ENCODE measurements at places on chromosomes 16 and 17. TPM values are rescaled to one million over a fixed set of nuclear protein-coding genes. Genes with fewer than 3 reads are reported as not detected.

DNA sequence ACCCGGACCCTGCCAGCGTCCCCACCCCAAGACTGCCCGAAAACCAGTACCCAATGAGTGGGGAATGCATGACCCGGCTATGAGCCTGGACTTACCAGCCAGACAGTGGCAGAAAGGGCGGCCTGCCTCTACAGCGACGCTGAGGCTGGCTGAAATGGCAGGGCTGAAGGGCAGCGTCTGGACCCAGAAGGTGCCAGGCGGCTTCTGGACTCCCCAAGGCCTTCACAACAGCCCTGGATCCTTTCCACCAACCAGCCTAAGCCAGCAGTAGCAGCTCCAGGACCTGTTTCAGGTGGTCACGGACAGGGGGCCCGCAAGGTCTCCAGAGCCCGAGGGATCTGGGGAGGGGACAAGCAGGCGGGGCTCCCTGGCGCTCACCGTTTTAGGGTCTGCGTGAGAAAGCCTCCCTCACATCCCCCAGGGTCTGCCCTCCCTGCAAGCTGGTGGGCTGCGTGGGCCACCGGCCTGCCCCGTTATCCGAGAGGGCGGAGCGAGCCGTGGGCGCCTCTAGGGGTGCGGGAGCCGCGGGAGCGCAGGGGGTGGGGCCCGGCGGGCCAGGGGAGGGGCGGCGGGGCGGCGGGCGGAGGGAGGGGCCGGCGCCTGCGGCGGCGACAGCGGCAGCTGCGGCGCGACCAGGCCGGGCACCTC lies at the start of gene RIPOR1:
TSS of gene RIPOR1 (plus strand) at position 608 of the 648 bp plus-strand sequence. CDS start 9,618 bp downstream, outside the sequence.
- H3K36me3 ChIP-seq = no peaks in the 10 kb centered on the region
- DNase-seq = peak; percentile 65
- peaks cover 25% of the 10 kb centered on the region for H3K27me3 ChIP-seq
- peaks cover 19% of the 10 kb centered on the region for H3K4me1 ChIP-seq
- H3K4me3 ChIP-seq = peak within 1 kb of the TSS; percentile 84

- H3K27me3 ChIP-seq = no peaks in the 10 kb centered on the region
- H3K4me3 ChIP-seq = no peak overlapping the region
- no peak for DNase-seq
- no peaks in the 10 kb centered on the region for H3K36me3 ChIP-seq
Measured at GRCh38 chr16:72859581-72859980, 188.3 kb downstream of the ZFHX3 start.

DNA sequence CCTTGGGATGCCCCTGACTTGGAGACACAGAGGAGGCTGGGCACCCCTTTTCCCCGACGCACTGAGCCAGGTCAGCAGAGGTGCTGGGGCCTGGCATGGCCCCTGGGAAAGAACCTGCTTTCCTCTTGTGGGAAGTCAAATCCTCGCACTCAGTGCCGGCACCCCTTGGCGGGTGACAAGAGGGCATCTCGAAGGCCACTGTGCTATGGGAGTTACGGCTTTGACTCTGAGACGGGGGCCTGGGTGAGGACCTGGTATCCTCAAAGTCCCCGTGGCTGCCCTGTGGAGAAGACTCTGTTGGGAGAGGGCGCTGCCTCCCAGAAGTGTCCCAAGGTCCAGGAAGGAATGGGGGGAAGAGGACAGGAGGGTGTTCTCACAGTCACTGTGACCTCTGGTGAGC lies 117.0 kb downstream of the METRNL start:
- no peaks in the 10 kb centered on the region for H3K36me3 ChIP-seq
- H3K4me3 ChIP-seq = no peak overlapping the region
- no peaks in the 10 kb centered on the region for H3K27me3 ChIP-seq
- no peak for DNase-seq
- peaks cover 50% of the 10 kb centered on the region for H3K4me1 ChIP-seq

DNA sequence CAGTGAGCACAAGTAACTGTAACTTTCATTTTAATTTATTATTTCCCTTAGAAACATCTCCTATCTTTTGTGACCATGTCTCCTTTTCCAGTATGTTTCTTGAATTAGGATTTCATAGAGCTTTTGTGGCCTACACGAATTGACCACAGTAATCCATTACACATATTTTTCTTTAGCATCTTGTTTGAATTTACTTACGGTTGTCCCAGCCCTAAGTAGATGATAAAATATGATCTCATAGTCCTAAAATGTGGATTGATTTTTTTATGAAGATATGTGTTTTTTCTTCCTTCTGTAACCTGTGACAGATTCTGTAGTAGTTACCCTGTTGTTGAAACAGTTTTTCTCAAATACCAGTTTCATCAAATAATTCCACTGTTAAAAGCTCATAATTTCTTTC lies 61.5 kb downstream of the NF1 start:
- DNase-seq = no peak
- H3K4me3 ChIP-seq = no peak overlapping the region
- peaks cover 11% of the 10 kb centered on the region for H3K36me3 ChIP-seq
- H3K4me1 ChIP-seq = no peaks in the 10 kb centered on the region
- H3K27me3 ChIP-seq = no peaks in the 10 kb centered on the region
- no peak overlapping the region for H3K27ac ChIP-seq

- peaks cover 7% of the 10 kb centered on the region for H3K27me3 ChIP-seq
- H3K4me1 ChIP-seq = peaks cover 15% of the 10 kb centered on the region
- no peak for DNase-seq
- H3K4me3 ChIP-seq = no peak overlapping the region
- H3K27ac ChIP-seq = no peak overlapping the region
Measured at GRCh38 chr16:58269526-58269925, 25.3 kb downstream of the PRSS54 start.

DNA sequence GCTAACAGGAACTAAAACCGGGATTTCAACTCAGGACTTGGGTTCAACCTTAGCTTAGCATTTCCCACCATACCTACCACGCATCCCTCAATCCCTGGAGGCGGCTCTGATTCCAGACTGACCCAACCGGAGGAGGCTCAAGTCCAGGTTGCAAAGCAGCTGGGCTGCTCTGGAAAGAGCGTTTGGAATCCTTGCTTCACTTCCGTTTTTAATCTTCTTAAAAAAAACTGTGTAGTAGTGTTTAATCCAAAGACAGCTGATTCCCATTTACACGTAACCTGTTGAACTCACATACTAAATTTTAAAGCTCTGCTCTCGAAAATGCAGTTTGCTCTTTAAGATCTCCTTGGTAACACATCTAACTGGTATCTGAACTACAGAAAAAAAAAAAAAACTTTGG lies 50.0 kb downstream of the NXN start:
- no peak overlapping the region for H3K27ac ChIP-seq
- H3K4me1 ChIP-seq = no peaks in the 10 kb centered on the region
- no peak overlapping the region for H3K4me3 ChIP-seq
- no peaks in the 10 kb centered on the region for H3K36me3 ChIP-seq
- no peak for DNase-seq

DNA sequence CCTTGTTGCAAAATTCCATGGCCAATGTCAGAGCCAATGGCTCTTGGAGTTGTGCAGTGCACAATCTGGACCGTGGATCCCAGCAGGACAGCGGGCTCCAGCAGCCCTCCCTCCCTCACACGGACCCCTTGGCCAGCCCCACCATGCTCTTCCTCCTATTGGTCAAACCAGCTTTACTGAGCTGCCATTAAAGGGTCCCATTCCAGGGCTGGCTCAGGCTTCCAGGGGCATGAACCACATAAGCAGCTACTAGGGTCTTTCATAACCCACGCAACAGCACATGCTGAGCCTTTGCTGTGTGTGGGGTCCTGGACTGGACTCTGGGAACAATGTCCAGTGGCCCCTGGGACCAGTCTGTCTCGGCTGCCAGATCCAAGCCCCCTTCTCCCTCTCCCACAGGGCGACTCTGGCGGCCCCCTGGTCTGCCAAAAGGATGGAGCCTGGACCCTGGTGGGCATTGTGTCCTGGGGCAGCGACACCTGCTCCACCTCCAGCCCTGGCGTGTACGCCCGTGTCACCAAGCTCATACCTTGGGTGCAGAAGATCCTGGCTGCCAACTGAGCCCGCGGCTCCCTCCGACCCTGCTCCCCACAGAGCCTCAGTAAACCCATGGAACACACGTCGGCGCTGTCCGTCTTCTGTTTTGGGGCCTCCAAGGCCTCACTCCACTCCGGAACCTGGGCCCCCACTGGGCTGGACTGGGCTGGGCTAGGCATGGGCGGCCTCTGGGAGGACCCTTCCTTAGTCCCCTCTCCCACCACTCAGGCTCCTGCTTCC lies 5.7 kb downstream of the CTRB1 start:
- peaks cover 5% of the 10 kb centered on the region for H3K27me3 ChIP-seq
- H3K27ac ChIP-seq = no peak overlapping the region
- H3K36me3 ChIP-seq = no peaks in the 10 kb centered on the region
- no peak for DNase-seq
- H3K4me3 ChIP-seq = no peak overlapping the region
- peaks cover 17% of the 10 kb centered on the region for H3K4me1 ChIP-seq

- peak overlapping the region; percentile 68 for H3K27ac ChIP-seq
- no peak for DNase-seq
- no peaks in the 10 kb centered on the region for H3K27me3 ChIP-seq
- no peaks in the 10 kb centered on the region for H3K36me3 ChIP-seq
- no peak overlapping the region for H3K4me3 ChIP-seq
- no peaks in the 10 kb centered on the region for H3K4me1 ChIP-seq
Measured at GRCh38 chr16:53309457-53309856, 124.8 kb upstream of the RBL2 start.

DNA sequence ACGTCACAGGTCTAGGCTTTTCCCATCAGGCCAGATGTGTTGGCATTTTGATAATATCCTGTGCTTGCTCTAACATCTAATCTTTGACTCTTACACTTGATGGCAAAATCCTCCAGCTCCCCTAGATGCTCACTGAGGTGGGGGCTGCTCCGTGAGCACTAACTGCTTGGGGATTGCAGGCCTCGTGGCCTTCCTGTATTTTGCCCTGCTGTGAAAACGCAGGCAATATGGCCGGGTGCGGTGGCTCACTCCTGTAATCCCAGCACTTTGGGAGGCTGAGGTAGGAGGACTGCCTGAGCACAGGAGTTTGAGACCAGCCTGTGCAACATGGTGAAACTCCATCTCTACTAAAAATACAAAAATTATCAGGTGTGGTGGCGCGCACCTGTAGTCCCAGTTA lies 9.7 kb upstream of the MLKL start:
- no peak for DNase-seq
- no peaks in the 10 kb centered on the region for H3K4me1 ChIP-seq
- no peaks in the 10 kb centered on the region for H3K36me3 ChIP-seq
- no peaks in the 10 kb centered on the region for H3K27me3 ChIP-seq

DNA sequence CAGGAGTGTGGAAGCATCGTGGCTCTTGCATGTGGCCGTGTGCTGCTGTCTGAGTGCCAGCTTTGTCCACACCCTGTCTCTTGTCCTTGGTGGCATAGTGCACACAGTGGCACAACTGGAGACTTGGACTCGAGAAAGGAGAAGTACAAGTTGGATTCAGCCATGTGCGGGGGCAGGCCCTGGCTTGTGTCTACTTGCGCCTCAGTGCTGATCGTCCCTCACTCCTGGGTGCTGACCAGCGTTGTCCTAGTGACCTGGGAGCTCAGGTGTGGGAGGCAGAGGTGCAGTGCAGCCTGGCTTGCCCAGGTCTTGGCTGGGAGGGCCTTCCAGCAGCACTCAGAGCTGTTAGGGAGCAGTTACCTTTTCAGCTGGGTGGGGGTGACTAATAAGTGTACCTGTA lies 20.6 kb downstream of the MPRIP start:
- no peak overlapping the region for H3K4me3 ChIP-seq
- no peak for DNase-seq
- H3K27ac ChIP-seq = no peak overlapping the region
- H3K36me3 ChIP-seq = no peaks in the 10 kb centered on the region

GRCh38 chr16:52497067-52497816 lies 49.7 kb downstream of the TOX3 start:
- DNase-seq = no peak
- H3K4me3 ChIP-seq = no peak overlapping the region
- H3K4me1 ChIP-seq = no peaks in the 10 kb centered on the region
- no peaks in the 10 kb centered on the region for H3K36me3 ChIP-seq

Gene TPSD1
- total RNA-seq = not detected
